Right lung (tissue), 10 donors: ENCODE measurements at places on chromosomes 7 and 10. TPM values are rescaled to one million over a fixed set of nuclear protein-coding genes. Genes with fewer than 3 reads are reported as not detected.

HECW1 gene
- polyA plus RNA-seq: 2.4 TPM

NEUROD6 gene
- 0.12 TPM for polyA plus RNA-seq

LMOD2 gene
- 0.13 TPM for polyA plus RNA-seq

CTAGE4 gene
- polyA plus RNA-seq: 1.3 TPM

CABCOCO1 gene
- polyA plus RNA-seq: 4.9 TPM

NRG3 gene
- 1.2 TPM for polyA plus RNA-seq

CPA2 gene
- polyA plus RNA-seq: 0.44 TPM

IPMK gene
- 7.1 TPM for polyA plus RNA-seq

TBC1D12 gene
- 17.0 TPM for polyA plus RNA-seq

DNA sequence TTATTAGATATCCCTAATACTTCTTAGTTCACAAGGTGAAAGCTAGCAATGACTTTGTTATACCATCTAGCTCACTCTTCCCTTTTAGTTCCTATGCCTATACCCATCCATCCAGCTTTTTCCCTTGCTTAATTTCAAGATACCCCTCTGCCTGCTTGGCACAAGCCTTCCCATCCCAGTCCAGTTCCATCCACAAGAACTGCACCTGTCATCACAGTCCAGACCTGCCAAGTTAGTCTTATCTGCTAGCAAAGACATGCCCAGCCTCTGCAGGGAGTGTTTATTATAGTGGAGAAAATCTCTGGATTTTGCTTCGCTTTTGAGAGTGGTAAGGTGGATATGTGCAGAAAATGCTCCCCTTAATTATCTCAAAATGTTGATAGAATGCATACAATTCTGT, 158.2 kb downstream of the ST7 start:
- no peak for DNase-seq

DNA sequence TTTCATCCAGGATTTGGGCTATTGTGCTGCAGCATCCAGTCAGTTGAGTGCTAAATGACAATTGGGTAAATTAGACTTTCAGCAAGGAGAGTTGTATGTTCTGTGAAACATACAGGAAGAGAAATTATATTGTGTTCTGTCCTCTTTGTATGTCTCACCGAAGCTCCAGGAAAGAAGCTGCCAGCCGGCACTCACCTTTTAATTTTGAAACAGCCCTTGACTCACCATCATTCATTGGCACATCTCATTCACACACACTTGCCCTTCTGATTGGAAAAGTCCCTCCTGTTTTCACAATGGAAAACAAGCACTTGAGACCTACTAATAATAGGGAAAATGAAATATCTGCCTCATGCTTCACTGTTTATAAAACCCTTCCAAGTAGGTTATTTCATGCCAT, 495.6 kb downstream of the RPS24 start:
- DNase-seq: no peak

DNA sequence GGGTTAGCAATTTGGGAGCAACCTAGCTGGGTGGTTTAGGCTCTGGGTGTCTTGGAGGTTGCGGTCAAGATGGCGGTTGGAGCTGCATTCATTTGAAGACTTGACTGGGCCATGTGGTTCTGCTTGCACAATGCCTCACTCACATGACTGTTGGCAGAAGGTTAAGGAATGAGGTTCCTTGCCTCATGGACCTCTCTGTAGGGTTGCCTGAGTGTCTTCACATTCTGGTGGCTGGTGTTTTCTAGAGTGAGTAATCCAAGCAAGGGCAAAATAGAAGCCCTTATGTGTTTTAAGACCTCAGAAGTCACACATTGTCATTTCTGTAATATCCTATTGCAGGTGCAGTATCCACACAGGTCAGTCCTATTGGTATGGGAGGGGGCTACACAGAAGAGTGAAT, 52.0 kb downstream of the CDK14 start:
- DNase-seq: no peak

DNA sequence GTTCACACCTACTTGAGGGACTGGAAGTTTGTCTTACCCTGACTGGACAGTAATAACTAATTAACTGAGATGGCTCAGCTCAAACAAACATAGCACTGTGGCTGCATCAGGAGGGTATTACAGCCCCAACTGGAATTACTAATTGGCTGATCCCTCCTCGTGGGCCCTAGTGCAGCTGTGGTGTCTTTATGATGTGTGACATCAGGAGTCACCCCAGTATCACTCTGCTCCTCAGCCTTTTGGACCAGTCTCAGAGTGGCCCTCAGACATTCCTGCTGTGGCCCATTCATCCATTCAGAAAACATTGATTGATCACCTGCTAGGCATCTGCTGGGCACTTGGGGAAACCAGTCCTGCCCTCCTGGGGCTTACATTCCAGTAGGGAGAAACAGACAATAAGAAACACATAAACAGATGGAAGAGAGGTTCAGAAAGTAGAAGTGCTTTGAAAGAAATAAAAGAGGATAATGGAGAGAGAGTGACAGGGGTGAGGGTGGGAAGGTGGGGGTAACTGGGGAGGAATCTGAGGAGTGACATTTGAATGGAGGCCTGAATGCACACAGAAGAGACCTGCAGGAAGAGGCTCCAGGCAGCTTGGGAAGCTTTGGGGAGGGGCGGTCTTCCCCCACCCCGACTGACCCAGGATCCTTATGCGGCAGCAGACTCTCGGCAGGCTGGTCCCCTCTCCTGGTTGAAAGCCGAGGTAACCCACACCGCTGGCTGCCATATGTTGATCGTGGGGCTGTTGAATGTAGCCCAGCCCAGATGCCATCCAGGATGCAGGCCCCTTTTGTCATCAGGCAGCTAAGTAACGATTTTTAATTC, 113.1 kb downstream of the C10orf105 start:
- DNase-seq: no peak

DNA sequence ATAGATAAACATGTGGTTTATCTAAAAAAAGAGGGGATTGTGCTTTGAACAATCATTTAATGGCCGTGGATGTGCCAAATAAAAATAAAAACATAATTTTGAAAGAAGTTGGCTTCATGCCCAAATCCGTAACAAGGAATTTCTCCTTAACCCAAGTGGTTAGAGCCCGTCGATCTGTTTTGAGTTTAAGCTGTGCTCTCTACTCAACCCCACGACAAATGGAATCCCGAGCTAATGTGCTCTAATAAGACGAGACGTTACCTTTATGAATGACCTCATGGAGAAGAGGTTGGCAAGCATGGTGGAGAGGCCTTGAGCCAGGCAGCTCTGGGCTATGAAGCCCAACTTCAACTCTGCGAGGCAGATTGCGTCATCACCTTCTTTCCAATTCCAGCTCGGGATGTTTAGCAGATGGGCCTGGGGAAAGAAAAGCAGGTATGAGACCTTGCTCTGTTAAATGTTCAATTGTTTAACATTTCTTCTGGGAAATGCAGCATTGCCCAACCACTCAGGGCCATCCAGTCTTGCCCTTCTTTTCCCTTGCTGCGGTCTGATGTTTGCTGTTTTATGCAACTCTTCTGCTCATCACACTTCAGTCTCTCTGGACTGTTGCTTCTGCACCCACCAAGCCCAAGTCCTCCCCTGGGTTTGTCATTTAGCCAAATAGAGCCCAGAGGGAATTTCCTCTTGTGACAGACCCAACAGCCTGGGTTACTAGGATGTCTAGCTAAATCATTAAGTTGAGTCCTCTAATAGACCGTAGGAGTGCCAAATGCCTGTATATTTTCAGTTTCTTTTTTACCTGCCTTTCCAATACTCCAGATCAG, 564.6 kb downstream of the KCNMA1 start:
- DNase-seq: peak; percentile 85

GRCh38 chr7:112266595-112267270, 60.2 kb downstream of the ZNF277 start:
- no peak for DNase-seq

DNA sequence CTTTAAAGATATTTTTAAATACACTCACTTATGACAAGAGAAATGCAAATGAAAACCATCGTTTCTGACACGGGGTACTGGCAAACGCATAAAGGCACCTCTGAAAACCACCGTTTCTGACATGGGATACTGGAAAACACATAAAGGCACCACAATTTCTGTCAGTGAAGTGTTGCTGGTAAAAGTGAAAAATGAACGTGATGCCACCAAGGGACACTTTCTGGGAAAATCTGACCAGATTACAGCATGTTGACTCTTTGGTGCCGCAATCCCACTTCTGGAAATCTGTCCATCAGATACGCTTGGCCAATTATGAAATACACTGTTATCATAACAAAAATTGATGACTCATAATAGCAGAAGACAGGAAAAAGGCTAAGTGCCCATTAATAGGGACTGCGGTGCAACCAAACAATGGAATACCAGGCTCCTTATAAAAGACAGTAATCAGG, 131.7 kb downstream of the ZMYND11 start:
- DNase-seq: no peak

DNA sequence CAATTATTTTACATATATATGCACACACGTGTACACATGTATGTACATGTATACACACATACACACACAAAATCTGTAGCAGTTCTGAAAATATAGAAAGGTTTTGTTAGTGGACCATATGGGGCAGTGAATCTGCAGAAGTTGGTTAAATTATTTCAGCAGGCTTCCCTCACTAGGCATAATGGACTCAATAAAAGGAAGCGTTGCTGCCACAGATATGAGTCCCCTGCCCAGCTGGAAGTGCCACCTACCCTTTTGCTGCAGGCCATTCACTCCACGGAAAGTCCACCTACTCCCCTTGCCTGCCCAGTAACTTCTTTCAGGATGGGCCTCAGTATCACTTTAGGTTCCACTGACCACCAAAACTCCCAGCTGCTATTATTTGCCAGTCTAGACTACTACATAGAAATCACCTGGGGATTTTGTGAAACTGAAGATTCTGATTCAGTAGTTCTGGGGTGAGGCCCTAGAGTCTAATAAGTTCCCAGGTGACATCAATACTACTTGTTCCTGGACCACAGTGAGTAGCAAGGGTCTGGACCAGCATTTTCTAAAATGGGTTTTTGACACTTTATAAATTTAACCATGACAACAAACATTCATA, 29.3 kb upstream of the CROT start:
- DNase-seq: no peak

DNA sequence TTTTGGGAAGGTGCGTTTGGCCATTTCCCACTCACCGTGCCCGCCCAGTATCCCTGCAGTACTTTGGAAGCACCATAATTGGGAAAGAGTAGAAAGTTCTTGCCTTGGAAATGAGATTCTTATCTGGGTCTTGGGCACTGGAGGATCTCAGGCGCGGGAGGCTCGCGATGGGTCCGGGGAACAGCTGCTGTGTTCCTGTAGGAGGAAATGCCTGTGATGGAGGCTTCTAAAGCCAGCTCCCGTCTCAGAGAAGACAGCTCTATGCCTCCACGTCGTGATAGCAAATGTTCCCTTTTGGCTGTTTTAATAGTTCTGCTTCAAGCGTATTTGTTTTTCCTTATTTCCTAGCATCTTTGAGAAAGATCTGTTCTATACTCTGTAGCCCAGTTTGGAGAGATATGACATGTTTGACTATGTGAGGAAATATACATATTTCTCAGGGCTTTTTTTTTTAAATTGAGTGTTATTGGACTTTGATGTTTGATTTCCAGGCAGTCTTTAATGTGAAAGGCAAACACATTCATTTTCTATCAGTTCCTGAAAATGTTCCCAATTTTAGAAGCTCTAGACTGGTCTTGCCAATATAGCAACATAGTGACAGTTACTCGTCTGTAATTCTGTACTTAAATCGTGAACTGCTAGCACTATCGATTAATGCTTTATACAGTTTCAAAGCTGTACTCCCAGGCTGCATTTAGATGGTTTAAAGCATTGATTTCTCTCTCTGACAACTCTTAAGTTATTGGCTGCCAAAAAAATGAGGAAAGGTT, 280.8 kb downstream of the DPP6 start:
- no peak for DNase-seq

- DNase-seq: no peak
Measured at GRCh38 chr10:96721207-96721572, 876 bp upstream of the PIK3AP1 start.

- DNase-seq: no peak
Measured at GRCh38 chr7:31100871-31101270, 48.8 kb downstream of the ADCYAP1R1 start.

- peak; percentile 58 for DNase-seq
Measured at GRCh38 chr10:71213127-71213621, 804 bp downstream of the UNC5B start.

GRCh38 chr10:107552963-107553362, 388.5 kb upstream of the SORCS1 start:
- no peak for DNase-seq

DNA sequence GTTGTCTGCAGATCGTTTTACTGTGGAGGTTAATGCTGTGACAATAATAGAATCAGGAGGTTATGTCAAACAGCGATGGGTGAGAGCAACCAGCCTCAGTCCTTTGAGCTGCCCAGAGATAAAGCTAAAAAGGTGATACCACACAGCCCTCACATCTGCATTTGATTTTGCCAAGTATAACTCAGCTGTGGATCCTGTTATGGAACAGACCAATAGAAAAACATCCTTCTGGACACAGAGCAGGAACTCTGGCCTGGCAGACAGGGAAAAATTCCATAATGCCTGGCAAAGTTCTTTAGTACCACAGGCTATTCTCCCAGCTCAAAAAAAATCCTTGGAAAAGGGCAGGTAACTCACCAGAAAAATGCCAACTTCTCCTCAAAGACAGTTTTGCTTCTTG, 87.1 kb upstream of the PDLIM1 start:
- DNase-seq: no peak
